Activated T-helper 1 cell treated with anti-CD3 and anti-CD28 coated beads, Interleukin-2, amount 50 U/mL, for 16 hours (primary cell): ENCODE measurements at places on chromosomes 12 and 14.

- no peak for DNase-seq
Measured at GRCh38 chr14:90153429-90153828, 91.6 kb downstream of the KCNK13 start.

GRCh38 chr12:55982319-55982936, 8.6 kb downstream of the RAB5B start:
- DNase-seq: no peak

GRCh38 chr12:69987579-69988091, 162.6 kb downstream of the MYRFL start:
- no peak for DNase-seq

GRCh38 chr14:103073367-103073875, 10.6 kb upstream of the LBHD2 start:
- no peak for DNase-seq

DNA sequence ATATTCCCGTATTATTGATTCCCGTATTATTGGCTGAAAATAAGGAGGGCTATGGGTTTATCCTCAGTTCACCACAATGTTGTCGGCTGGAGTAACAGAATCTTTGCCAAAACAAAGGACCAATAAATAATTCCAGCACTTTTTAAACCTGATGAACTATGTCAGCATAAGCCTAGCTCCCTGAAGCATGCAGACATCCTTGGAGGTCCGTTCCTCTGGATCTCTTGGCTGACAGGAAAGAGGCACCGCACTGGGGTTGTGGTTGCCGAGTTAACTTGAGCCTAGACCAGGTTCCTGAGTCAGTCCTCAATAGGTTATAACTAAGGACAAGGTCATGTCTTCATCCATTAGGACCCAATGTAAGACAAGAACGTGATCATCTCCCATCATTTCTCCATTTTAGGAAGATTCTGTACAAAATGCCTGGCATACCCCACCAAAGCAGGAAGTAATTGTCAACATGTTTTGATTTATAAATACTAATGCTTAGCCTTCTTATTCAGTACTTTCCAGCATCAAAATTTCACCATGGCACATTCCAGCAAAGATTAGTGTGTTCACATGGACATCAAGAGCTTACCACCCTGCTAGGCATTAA, 36.6 kb downstream of the NID2 start:
- DNase-seq: no peak
